Stimulated activated CD4-positive, alpha-beta T cell treated with anti-CD3 and anti-CD28 coated beads, Interleukin-1b, Interleukin-23, amount 100 ng/mL, for 1 hour (primary cell): ENCODE measurements at places on chromosomes 11 and 22.

DNA sequence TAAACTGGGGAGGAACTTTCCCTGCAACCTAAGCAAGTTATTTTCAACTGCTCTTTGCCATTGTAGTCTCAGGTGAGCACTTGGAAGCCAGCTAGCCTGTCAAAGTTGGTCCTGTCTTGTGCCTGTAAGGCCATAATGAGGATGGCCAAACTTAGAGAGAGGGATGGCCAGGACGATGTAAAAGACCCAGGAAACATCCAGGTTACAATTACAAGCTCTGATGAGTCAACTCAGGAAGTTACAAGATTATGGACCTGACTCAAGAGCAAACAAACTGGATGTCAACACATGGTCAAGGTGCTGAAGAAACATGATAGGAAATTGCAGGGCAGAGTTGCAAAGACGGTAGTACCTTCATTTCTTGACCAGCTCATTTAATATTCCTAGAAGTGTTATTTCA is 1.6 kb downstream of the GTPBP1 start:
- no peak for DNase-seq

GRCh38 chr22:17418890-17419324 is 49.6 kb downstream of the CECR2 start:
- DNase-seq = no peak

DNA sequence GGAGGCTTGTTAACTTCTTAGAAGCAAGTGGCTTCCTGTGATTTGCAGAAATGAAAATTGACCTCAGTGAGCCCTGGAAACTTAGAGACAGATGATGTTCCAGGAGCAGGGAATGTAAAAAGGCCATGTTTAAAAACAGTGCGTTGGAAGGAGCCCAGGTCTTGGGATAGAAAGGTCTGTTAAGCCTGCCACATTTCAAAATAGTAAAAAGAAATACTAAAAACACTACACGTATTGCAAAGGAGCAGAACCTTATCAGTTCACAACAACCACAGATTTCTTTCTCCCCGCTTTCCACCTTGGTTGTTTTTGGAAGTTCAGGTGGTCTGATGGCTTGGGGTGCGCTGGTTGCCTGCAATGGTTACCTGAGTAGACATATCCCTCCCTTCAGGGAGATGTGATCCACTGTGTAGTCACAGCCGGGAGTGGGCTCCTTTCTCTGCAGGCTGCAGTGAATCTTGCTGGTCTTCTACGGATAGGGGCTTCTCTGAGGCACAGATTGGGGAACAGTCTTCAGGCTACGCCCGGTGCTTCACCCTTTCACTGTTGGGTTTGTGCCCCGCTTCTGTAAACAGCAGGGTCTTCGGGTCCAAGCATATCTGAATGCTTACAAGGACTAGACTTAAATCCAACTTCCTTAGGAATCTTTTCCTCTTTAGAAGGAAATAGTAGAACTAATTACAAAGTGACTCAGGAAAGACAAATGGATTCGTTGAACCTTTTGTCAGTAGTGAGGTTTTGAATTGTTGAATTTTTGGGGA is 1.9 kb downstream of the TEAD1 start:
- no peak for DNase-seq

DNA sequence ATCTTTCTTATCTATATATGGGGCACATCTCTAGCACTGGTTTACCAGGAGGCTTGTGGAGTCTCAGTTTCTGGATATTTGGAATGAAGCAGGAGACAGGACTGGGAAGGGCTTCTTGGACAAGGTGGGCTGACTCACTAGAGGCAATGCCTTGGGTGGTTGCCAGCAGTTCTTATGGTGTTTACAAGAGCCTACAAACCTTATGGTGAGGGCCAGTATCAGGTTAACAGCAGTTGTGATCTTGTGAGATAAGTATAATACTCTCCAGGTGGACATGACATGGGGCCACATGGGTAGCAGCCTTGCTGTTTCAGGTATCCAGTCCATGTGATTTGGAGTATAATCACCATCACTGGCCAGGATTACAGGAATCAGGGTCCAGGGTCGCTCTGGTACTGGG is 10.2 kb downstream of the FUT4 start:
- no peak for DNase-seq

DNA sequence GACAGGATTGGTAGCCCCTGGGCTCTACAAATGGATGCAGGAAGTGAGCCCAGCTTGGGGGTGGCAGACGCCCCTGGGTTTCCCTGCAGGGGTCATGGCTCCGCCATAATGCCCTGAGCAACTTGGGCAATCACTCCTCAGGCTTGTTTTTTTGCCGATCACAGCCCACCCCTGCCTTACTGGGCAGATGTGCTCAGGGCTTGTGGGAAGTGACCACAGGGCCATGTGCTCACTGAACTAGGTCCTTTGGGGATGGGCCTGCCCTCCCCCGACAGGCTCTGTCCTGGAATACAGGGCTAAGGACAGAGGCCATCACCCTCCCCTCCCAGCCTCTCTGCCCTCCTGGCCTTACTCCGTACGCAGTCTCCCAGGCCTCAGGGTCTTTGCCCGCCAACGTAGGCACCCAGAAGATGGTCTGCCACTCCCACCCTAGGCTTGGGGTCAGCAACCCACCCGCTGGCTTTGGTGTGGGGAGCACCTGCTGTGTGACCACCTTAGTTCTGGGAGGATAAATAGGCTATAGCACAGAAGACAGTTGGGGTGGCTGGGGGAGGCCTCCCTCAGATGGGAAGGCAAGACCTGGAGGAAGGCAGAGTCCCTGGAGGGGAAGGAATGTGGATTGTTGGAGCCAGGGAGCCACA is 3.8 kb downstream of the RPLP2 start:
- no peak for DNase-seq

GRCh38 chr11:31823644-31824331 is 12.7 kb upstream of the PAX6 start:
- DNase-seq = no peak

DNA sequence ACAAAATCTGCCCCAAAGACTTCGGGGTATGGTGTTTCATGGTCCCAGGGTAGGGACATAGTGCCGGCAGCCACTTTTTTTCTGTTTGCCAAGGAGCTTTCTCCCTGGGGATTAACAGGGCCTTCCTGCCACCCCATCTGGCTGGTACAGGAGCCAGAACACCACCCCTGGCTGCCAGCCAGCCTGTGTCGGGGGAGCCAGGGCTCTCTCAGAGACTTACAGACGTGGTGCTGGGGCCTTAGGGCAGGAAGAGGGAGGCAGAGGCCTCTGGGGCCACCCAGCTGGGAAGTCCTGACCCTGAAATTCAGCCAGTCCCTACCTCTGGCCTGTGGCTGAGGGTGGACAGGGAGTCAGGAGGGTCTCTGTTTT is 52.4 kb upstream of the CDON start:
- no peak for DNase-seq

GRCh38 chr11:27218421-27219038 is 144.5 kb downstream of the CCDC34 start:
- DNase-seq = no peak

DNA sequence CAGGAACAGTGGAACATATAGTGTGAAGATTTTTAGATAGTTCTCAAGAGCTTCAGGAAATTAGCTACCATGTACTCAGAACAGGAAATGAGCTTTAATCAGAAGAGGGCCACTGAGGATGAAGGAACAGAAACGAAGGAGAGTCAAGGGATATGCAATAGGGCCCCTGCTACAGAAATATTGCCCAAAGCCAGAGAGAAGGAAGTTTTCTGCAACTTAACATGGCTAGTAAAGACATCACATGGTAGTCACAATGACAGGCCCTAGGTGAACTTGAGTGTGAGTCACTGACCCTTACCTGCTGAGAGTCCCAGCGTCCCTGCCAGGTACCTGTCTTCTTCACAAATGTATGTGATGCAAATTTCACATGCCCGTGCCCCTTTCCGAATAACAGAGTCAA is 25.2 kb upstream of the CARD16 start:
- no peak for DNase-seq

GRCh38 chr11:57751676-57752253 is at the start of gene BTBD18:
TSS of gene BTBD18 (minus strand) at chr11:57751819. CDS start at chr11:57751188, 631 bp downstream.
- no peak for DNase-seq
